Dermis blood vessel endothelial cell (primary cell): ENCODE measurements at places on chromosomes 12 and 14.

- DNase-seq, result no peak
Measured at GRCh38 chr12:89547101-89547500, 21.3 kb upstream of the POC1B start.

DNA sequence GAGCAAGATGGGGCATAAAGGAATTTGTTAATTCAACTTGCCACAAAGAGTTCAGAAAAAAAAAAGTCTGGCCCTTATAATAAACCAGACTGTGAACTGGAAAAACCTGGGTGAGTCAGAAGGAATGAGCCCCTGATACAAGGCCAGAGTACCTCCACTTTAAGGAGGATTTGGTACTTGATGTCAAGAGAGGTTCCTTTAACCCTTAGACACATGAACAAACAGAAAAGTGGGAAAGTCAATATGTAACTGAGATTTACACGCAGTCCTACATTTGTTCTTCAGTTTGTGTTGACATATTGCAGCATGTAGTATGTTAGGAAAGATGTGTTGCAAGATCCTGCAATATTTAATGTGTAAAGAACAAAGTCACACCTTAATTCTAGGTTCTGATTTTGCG lies 14.2 kb upstream of the SLC38A4 start:
- no peak for DNase-seq

DNA sequence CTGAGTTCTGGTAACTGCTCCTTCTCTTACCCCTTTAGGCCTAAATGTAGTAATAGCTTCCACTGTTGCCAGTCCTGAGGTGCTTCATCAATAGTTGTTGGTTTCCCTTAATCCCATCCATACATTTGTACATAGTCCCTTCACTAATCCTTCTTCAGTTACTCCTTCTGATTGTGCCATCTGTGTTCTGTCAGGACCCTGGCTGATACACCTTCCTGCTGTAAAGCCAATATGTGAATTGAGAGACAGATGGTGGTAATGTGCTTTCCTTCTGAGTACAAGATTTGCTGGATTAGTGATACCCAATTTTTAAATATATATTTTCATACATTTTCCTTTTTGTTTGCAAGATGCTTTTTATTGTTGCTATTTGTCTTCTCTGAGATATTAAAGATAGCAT lies 66.4 kb downstream of the OTOGL start:
- no peak for DNase-seq

- no peak for DNase-seq
Measured at GRCh38 chr12:89993632-89994031, 285.0 kb upstream of the ATP2B1 start.

DNA sequence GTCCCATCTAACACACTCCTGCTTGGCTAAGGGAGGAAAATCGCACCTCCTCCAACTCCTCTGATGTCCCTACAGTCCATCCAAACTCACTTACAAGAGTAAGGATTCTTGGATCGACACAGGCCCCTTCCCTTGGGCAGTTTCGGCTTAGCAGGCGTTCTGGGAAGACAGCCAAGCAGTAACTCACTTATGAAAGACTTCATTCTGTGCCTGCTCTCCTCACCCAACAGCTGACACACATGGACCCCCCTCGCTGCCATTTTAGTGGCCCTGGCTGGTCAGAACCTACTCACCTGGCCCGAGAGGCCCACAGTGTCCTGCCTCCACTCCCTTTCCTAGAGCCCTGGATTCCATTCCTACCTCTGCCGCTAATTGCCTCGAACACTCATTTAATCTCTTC lies 52.3 kb upstream of the BCL2L14 start:
- DNase-seq, result no peak

DNA sequence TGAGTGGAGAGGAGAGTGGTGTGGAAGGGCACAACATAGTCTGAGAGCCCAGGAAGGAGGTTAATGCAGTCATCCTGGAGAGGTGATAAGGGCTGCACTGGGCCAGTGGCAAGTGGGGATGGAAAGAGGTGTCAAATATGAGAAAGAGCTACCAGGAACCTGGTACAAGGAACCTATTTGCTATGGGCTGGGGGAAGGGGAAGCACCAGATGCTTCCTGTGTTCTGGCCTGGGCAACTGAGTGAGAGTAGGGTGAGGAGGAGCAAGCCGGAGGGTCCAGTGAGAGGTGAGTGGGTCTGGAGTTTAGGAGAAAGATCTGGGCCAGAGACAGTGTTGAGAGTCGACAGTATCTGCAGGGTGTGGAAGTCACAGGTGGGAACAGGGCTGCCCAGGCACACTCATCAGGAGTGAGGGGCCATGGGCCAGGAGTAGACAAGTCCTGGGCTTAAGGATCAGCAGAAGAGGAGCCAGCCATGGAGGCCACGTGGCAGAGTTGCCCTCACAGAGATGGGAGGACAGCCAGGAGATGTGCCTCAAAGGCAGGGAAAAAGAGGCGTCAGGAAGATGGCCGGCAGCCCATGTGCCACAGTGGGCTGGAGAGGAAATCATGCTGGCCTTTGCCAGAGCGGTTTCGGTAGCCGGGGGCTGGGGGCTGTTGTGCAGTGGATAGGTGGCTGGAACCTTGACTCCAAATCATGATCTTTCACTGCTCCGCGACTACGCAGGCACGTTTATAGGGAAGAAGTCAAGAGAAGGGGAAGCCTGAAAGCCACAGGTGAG lies 2.9 kb upstream of the AQP6 start:
- DNase-seq, result no peak

GRCh38 chr12:104505095-104505818 lies 48.5 kb downstream of the CHST11 start:
- DNase-seq, result peak; percentile 28

- no peak for DNase-seq
Measured at GRCh38 chr12:11836282-11837151, 187.0 kb downstream of the ETV6 start.

DNA sequence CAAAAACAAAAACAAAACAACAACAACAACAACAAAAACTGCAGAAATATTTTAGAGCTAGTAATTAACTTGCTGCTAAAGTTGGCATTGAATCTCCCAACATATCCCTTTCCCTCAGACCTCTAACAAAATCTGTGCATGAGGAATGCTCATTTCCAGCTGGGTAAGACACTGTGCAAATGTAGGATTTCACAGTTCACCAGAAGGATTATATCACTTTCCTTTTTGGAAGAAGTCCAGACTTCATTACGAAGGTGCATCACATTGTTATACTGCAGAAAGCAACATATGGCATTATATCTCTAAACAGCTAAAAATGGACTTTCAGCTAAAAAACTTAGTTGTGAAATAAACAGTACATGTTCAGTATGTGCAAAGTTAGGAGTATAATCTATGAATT lies 341.8 kb downstream of the FSCB start:
- no peak for DNase-seq
